ENCODE measurements at places on chromosomes 4 and X.

DNA sequence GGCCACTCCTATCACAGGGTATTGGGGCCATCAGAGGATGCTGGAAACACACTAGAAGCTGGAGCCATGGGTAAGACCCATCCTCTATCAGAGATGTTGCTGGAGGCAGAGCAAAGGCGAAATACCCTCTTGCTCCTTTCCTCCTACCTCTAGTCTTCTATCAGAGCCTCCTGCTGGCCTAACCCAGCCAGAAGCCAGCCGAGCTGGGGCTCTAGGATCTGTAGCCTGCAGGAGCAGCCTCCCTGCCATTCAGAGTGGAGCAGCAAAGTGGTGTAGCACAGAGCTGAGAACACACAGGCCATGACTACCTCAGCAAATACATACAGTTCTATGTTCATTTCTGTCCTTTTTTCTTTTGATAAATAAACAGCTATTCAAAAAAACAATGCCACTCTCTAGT is 35.7 kb downstream of the GATB start:
- DNase-seq = no peak

GRCh38 chr4:156194896-156195295 is 241.2 kb upstream of the CTSO start:
- no peak for DNase-seq

DNA sequence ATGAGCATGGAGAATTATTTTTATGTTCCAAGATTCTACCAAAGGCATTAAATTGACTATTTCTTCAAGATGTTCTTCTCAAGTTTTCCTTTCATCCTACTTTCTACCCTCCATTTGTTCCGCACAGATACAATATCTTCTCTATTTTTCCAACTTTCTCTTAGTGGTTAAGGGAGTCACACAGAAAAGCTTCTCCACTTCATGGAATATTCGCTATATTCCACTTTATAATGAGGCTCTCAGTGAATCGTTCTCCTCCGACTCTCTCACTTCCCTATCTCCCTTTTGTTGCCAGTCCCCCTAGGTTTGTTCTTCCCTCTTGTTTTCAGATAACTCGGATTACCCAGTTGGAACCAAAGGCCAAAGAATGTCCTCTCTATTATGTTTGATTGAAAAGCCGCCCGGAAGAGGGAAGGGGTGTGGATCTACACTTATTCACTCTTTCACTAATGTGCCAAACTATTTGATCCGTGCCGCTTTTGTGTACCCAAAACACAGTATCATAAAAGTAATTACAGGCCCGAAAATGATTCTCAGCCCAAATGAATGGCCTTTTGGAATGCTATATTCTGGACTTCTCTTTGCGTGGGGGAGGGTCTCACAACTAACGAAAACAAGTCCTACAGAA is 1.2 kb downstream of the SH3D19 start:
- peak; percentile 21 for DNase-seq

DNA sequence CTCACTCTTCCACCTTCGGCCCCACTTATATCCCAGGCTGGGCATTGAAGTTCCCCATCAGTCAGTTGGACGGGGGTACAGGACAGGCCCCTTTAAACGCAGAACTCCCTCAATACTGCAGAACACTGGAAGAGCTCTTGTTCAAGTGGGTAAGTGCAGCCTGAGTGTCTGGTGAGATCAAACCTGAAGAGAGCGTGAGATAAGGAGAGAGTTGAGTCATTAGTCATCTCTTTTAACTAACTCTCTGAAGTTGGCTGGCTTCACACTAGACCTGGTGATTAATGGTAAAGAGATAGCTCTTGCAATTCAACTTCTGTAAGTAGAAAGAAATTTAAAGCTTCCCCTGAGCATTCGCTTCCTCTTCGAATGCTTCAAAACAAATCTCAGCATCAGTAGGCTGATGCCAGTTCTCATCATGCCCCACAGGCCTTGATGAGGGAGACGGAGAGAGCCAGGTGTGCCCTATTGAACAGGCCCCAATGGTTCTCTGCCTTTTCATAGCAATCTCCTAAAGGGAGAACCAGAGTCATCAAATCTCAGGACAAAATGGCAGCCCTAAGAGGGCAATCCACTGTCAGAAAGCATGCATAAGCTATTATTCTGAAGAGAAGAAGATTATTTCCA is 41.0 kb upstream of the JADE1 start:
- DNase-seq = peak; percentile 61

- no peak for DNase-seq
These were observed 94.4 kb downstream of the PHKA2 start for GRCh38 chrX:18889346-18890048.

DNA sequence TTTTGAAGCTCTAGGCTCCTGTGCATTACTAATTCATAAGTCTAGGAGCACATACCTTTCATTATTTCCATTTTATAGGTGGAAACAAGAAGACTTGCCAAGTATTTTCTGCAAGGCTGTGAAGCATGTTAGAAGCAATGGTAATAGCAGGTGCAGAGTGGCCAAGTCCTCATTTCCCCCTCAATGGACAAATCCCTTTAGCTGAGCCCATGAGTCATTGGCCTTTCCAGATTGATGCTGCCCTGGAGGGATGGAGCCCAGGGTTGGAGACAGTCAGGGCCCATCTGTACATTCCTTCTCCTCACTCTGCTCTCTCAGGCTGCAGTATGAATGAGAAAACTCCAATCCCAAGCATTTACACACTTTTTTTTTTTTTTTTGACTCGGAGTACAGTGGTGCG is 6.6 kb downstream of the MGST2 start:
- DNase-seq = no peak

- DNase-seq = no peak
These were observed 153.5 kb downstream of the MGST2 start for GRCh38 chr4:139819082-139819481.

DNA sequence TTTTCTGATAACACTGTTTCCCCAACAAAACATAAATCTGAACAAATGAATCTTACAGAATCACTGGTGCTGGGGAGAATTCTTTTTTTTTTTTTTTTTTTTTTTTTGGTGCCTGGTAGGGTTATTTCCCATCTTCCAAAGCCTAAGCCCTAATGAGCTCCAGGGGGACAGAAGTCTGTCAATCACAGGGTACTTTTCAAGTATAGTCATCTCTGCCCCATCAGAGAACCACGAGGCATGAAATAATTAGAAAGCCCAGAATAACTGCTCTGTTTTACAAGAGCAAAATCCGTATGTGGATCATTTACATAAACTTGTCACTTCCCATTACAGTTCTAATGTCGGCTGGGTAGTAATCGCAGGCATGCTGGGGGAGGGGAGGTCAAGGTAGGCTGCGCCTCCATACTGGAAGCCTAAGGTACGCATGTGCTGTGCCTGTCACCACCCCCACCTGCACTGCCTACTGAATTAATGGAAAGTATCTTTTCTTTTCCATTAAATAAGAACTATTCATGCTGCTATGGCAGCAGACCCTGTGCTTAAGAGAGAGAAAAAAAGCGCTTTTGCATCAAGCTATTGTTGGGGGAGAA is 164.7 kb upstream of the LEF1 start:
- no peak for DNase-seq

DNA sequence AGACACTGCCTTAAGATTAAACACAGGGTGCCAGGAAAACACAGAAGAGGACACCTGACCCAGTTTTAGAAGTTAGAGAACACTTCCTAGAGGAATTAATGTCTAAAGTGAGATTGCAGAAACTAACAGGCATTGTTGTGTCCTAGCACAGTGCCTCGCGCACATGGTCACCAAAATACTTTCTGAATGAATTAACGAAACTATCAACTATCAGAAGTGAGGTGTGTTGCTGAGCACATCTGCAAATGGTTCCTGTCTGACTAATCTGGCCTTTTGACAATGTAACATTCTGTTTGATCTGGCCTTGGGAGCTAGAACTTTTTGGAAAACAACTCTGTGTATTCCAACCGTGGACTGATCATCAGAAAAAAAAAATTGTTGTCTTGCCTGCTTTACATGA is 556.8 kb upstream of the LCORL start:
- DNase-seq = no peak

- no peak for DNase-seq
These were observed 108.3 kb upstream of the MID1IP1 start for GRCh38 chrX:38692961-38693360.

- no peak for DNase-seq
These were observed 182.7 kb downstream of the KIT start for GRCh38 chr4:54840430-54840829.

DNA sequence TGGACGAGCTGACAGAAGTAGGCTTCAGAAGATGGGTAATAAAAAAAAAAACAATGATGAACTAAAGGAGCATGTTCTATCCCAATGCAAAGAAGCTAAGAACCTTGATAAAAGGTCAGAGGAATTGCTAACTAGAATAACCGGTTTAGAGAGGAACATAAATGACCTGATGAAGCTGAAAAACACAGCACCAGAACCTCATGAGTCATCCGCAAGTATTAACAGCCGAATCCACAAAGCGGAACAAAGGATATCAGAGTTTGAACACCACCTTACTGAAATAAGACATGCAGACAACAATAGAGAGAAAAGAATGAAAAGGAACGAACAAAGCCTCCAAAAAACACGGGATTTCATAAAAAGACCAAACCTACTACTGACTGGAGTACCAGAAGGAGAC is 10.5 kb downstream of the NELFA start:
- no peak for DNase-seq

GRCh38 chr4:56684320-56685050 is 3.4 kb upstream of the HOPX start:
- peak; percentile 67 for DNase-seq

- DNase-seq = no peak
These were observed 159.0 kb downstream of the GASK1B start for GRCh38 chr4:158013858-158014257.

GRCh38 chrX:49266523-49267445 is 2.3 kb upstream of the FOXP3 start:
- no peak for DNase-seq

GRCh38 chrX:111041018-111041462 is 55.0 kb upstream of the PAK3 start:
- peak; percentile 18 for DNase-seq

DNA sequence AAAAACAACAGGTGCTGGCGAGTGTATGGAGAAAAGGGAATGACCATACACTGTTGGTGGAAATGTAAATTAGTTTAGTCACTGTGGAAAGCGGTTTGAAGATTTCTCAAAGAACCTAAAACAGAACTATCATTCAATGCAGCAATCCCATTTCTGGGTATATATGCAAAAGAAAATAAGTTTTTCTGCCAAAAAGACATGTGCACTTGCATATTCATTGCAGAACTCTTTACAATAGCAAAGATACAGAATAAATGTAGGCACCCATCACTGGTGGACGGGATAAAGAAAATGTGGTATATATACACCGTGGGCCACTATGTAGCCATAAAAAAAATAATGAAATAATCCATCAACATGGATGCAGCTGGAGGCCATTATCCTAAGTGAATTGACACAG is 105.1 kb upstream of the FSTL5 start:
- no peak for DNase-seq

- no peak for DNase-seq
These were observed 52.6 kb downstream of the SULT1B1 start for GRCh38 chr4:69707807-69708206.

GRCh38 chr4:133559987-133560386 is 410.9 kb downstream of the PCDH10 start:
- no peak for DNase-seq
